CD8-positive, alpha-beta T cell (primary cell): ENCODE measurements at places on chromosomes 2 and 18. TPM values are rescaled to one million over a fixed set of nuclear protein-coding genes. Genes with fewer than 3 reads are reported as not detected.

Gene TUBA4B
- not detected for total RNA-seq

Gene GAL3ST2
- total RNA-seq, result 1.1 TPM

Gene RUFY4
- total RNA-seq, result 0.33 TPM

Gene SFTPB
- not detected for total RNA-seq

Gene RNF103
- 120 TPM for total RNA-seq

Gene ESPNL
- not detected for total RNA-seq

Gene ARHGAP25
- 36.7 TPM for total RNA-seq

Gene EPHA4
- total RNA-seq, result 65.5 TPM

Gene ANTXR1
- total RNA-seq, result not detected

Gene MARCO
- not detected for total RNA-seq

DNA sequence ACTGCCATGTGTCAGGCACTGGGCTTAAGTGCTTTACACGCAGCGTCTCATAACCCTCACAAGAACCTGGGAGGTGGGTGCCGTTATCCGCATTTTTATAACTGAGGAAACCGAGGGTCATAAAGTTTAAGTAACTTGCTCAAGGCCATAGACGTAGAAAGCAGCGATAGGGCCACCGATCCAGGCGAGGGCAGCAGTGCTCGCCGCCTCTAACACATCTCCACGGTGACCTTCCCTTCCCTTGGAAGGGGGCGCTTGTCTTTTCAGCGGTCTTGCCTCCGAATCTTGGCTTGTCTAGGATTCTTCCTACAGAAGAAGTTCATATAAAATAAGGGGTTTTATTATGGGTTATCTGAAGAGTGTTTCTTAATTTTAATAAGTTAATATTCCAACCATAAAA is 186.6 kb downstream of the GBX2 start:
- DNase-seq, result no peak

DNA sequence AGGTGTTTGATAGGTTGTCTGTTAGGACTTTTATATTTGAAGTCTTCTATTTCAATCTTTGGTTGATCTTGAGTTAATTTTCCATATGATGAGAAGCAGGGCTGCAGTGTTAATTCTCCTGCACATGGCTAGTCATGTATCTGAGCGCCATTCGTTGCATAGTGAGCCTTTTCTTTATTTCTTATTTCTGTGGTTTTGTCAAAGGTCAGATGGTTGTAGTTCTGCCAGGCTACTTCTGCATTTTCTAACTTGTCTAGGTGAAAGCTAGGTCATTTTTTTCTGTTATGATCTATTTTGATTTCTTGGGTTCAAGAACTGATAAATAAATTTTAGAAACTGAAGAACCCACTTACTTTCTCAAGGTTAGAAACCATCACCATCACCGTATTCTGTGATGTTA is 56.7 kb downstream of the CCDC74A start:
- no peak for DNase-seq

GRCh38 chr18:48842259-48843061 is 108.3 kb downstream of the SMAD7 start:
- peak; percentile 90 for DNase-seq

- DNase-seq, result no peak
Measured at GRCh38 chr2:41062336-41062735, 610.4 kb upstream of the SLC8A1 start.

GRCh38 chr2:127634066-127634617 is 11.8 kb upstream of the GPR17 start:
- no peak for DNase-seq

- no peak for DNase-seq
Measured at GRCh38 chr2:29715655-29716054, 205.7 kb downstream of the ALK start.

GRCh38 chr2:100957996-100958653 is 44.0 kb upstream of the RPL31 start:
- DNase-seq, result no peak

DNA sequence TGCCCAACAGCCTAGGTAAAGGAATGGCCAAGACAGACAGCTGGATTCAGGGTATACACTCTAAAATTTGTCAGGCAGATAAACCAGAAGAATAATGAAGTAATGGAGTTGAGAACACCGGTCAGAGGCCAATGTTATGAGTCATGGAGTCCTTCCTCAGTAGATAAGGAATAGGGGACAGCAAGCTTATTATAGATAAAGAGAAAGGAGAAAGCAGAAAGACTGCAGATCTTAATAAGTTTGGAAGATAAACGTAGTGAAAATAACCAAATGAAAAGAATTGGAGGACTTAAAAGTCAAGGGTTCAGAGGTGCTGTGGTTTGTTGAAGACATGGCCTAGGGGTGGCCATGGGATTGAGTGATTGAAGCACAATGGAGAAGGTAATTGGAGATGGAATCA is 63.5 kb upstream of the NFE2L2 start:
- no peak for DNase-seq

DNA sequence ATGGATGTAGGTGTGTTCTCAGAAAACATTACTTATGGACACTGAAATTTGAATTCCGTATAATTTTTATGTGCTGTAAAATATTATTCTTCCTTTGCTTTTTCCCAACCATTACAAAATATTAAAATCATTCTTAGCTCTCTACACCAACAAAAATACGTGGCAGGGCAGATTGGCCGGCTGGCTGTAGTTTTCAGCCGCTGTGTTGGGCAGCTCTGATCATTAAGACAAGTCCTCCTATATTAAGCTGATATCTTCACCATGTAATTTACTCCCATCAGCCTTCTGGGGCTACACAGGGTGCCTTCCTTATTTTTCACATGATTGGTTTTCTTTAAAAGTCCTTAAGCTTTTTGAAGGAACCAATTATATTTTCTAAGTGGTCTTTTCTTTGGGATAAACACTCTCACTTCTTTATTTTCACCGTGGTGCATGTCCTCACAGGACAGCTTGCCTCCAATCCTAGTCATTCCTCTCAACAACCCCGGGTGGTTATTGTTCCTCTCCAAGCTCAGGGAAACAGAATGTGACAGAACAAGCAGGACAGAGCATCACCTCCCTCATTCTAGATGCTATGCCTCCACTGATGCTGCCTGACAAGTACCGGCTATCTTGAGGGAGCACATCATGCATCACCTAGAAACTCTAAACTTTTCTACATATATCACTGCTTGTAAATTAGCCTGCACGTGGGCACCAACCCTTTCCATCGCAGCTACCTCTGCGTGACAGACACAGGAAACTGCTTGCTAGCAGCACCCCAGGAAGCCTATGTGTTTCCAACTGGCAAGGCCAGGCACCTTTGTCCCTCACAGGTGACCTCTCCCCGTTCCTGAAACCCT is 362.3 kb downstream of the MYCN start:
- no peak for DNase-seq

DNA sequence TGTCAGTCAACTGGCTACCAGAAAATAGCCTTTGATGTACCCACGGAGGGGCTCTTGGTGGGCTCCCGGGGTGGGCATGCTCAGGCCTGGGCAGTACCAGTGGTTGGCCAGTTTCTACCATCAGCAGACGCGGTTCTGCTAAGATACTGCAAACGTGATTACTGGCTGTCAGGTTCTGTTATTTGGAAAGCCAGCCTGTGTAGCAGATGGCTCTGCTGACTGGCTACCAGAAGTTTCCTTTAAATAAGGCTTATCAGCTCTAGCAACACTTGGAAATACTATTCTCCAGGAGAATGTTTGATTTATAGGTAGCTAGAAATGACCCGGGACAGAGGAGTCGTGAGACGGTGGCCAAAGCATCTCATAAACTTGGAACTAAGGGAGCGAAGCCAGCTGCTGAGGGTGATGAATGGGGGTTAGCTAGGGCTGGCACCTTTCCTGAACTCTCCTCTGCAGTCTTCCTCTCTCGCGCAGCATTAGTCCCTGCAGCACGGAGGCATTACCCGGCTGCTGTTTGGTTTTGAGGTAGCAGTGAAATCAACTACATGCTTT is 171.9 kb downstream of the AGAP1 start:
- no peak for DNase-seq

DNA sequence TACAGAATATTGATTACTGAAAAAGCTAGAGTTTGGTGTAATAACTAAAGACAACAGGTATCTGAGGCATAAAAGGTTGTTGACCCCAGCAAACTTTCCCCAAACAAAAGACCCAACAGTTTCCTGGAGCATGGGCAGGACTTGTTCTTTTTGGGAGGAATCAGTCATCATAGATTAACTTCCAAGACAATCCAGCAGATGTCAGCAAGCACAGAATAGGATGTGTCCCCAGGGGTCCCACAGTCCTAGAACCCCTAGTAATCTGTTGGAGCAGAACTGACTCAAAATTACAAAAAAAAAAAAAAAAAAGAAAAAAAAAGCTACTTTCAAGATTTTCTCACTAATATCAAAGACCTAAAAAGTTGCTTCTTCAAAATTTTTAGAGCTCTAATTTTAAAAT is 564.7 kb upstream of the SLC39A10 start:
- DNase-seq, result no peak

- no peak for DNase-seq
Measured at GRCh38 chr2:37343537-37344434, 644 bp upstream of the QPCT start.

DNA sequence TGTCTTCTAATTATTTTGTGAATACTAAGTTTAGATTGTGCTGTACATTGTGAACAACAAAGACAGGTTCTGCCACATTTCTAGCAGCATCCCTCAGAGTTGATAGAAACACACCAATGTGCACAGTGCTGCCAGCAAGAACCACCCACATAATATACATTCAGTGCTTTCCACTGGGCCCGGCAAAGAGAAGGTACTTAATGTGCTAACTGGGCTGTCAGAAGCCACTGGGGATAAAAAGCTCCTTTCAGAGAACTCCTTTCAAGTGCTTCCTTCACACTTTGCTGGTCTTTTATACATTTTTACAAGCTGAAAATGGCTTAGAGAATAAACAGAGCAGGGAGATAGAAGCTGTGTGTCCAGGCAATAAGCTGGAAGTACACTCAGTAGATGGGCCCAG is 58.0 kb upstream of the CAPN13 start:
- no peak for DNase-seq

GRCh38 chr18:48769006-48769636 is 181.6 kb downstream of the SMAD7 start:
- no peak for DNase-seq

GRCh38 chr2:30147196-30147714 is 448 bp downstream of the YPEL5 start:
- DNase-seq, result peak; percentile 64

GRCh38 chr2:209340522-209340921 is 83.3 kb upstream of the MAP2 start:
- no peak for DNase-seq

GRCh38 chr2:239257511-239257937 is 143.3 kb downstream of the HDAC4 start:
- no peak for DNase-seq

DNA sequence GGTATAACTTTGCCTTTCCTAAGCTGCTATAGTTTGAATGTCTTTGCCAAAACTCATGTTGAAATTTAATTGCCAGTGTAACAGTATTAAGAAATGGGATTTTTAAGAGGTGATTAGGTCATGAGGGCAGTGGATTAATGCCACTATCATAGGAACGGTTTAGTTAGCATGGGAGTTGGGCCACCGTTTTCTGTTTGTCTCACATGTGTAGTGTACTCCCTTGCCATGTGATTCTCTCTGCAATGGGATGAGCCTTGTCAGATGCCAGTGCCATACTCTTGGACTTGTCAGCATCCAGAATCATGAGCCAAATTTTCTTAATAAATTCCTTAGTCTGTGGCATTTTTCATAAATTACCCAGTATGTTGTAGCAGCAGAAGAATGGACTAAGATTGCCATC is 388.9 kb upstream of the RGPD4 start:
- no peak for DNase-seq

GRCh38 chr2:84515788-84516187 is 510 bp upstream of the DNAH6 start:
- DNase-seq, result no peak

- DNase-seq, result no peak
Measured at GRCh38 chr2:74552914-74553811, 579 bp downstream of the LOXL3 start.

DNA sequence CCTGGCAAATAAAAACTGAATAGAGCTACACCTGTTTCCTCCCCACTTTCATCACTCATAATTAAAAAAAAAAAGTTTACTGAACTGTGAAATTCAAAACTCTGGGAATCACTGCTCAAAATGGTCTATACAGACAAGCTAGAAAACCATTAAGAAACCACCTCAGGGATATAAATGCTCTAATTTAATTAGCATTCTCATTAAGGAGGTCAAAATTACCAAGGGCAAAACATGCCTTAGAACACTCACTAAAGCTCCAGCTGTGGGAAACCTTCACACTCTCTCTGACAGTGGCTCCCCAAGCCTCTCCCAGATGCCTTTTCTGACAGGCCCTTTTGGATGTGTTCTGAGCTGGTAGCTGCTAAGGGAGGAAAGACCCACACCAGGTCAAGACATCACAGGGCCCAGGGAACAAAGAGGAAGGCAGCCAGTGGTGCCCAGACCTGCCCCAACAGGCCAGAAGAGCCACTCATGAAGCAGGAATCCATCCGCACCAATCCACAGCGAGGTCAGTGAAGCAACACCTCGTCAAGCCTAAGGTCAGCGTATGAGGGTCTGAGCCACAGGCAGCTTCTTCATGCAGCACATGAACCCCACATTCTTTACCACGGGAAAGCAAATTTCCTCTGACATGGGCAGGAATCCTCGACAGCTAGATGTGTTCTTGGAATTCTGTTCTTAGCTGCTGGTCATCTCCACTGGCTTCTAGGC is 35.6 kb downstream of the XDH start:
- DNase-seq, result no peak

DNA sequence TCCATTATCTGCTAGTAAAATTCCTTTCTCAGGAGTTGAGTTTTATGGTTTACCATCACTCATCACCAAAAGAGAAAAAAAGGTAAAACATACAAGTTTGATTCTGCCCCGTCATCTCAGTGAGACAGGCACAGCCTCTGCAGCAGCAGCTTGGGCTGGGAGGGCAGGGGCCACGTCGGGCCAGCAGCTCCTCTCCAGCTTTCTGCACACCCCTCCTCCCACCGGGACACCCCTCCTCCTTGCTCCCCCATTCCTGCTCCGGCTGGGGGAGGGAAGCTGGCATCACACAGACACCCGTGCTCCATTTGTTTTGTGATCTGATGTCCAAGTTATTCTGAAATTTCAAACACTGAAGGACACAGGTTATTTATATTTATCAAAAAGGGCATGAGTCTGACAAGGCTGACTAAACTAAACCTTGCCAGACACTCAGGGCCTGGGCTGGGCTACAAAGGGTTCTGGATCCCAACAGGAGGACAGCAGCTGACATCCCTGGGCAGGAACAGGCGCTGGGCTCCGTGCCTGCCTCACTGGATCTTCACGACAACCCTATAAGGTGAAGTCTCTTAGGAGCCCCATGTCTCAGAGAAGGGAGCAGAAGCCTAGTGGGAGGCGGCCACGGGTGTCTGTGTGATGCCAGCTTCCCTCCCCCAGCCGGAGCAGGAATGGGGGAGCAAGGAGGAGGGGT is 71.4 kb downstream of the HDAC4 start:
- no peak for DNase-seq

DNA sequence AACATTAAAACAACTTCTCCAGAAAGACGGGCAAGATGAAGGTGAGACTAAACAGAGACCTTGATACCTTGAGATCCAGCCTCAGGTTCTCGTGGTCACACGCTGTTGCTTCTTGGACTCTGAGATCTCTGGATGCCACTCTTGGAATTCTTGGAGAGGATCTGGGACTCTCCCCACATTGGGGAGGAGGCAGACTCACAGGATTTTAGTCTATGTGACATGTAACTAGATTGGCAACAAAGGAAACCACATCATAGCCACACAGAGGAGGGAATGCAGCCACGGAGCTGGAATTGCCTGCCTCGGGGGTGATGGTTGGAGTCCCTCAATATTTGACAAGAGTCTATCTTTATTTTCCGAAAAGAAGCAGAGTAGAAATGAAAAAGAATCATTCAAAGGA is 78.8 kb upstream of the IGFBP5 start:
- no peak for DNase-seq

GRCh38 chr2:132521341-132521740 is 104.7 kb downstream of the GPR39 start:
- DNase-seq, result no peak
